NCI-H2171 treated with DMSO at 0.1 percent for 48 hours (cell line): ENCODE measurements at places on chromosomes 4 and X.

DNA sequence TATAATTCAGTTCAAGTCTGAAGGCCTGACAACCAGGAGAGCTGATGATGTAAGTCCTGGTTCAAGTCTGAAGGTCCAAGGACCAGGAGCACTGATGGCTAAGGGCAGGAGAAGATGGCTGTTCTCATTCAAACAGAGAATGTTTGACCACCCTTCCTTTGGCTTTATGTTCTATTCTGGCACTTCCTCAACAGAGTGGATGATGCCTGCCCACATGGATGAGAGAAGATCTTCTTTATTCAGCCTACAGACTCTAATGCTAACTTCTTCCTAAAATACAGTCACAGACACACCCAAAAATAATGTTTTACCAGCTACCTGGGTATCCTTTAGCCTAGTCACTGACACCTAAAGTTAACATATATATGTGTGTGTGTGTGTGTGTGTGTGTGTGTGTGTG lies 25.6 kb upstream of the IRF2 start:
- no peak for DNase-seq

GRCh38 chr4:7890635-7891393 lies 48.8 kb downstream of the AFAP1 start:
- DNase-seq: peak; percentile 57

- no peak for DNase-seq
Measured at GRCh38 chrX:2592279-2592678, 91.5 kb upstream of the DHRSX start.

DNA sequence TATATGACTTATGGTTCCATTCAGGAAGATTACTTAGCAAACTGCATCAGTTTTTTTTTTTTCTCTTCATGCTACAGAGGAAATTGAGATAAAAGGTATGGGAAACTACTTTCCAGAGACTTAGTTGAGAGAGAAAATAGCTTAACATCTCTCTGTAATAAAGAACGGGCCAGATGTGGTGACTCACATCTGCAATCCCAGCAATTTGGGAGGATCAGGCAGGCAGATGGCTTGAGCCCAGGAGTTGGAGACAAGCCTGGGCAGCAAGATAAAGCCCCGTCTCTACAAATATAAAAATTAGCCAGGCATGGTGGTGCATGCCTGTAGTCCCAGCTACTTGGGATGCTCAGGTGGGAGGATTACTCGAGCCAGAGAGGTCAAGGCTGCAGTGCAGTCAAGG lies 271.2 kb upstream of the TENM3 start:
- DNase-seq: no peak

GRCh38 chr4:13912966-13913365 lies 285.4 kb upstream of the BOD1L1 start:
- DNase-seq: no peak

DNA sequence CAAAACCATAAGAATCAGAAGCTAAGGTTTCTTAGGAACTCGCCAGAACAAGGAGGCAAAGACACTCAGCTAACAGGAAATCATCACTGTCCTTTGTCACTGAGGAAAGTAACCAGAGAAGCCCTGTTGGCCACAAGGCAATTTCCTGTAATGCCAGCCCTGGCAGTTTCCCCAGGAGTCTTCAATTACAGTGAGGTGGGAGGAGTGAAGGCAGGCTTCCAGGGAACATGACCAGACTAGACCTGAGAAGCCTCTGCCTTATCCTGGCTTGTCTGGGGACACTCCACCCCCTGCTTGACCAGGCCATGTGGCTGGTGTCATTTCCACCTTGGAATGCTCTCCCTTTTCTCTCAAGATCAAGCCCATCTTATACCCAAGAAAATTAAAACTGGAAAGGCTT lies 125.3 kb downstream of the COL4A6 start:
- peak; percentile 76 for DNase-seq

DNA sequence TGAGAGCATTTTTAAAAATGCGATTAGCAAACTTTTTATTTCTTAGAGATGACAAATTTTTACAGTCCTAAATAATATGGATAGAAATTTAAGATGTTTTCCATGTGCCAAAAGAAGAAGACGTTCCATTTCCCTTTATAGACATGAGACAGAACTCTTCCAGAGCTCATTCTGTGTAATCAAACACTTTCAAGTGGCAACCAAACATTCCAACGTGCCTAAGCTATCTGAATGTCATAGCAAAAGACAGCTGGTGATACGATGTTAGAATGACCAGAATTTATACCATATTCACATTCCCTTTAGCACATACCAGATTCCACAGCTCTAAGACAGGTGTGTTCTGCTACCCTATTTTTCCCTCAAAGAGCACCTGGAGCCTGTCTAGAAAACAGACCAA lies 133.2 kb downstream of the ENOX2 start:
- no peak for DNase-seq

GRCh38 chrX:349702-350101 lies 31.1 kb upstream of the GTPBP6 start:
- no peak for DNase-seq

GRCh38 chrX:73563738-73564068 lies 706 bp downstream of the CHIC1 start:
- no peak for DNase-seq

- DNase-seq: no peak
Measured at GRCh38 chrX:80747832-80748231, 61.8 kb downstream of the BRWD3 start.

GRCh38 chr4:1294891-1295290 lies 5.2 kb downstream of the MAEA start:
- DNase-seq: no peak

- no peak for DNase-seq
Measured at GRCh38 chrX:132802033-132802432, 156.4 kb downstream of the HS6ST2 start.

DNA sequence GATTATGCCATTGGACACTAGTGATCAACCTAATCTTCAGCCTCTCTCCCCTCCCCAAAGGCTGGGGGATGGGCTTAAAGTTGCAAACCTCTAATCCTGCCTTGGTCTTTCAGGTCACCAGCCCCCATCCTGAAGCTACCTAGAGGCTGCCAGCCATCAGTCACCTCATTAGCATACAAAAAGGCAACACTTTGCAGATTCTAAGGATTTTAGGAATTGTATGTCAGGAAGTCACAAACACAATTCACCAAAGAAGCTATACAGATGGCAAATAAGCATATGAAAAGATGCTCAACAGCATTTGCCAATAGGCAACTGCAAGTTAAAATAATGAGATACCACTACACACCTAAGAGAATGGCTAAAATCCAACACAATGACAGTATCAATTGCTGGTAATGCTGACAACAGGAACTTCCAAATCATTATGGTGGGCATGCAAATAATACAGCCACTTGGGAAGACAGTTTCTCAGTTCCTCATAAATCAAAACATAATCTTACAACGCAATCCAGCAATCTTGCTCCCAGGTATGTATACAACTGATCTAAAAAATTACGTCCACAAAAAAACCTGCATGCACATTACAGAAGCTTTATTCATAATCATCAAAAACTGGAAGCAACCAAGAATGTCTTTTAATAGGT lies 9.0 kb upstream of the PIM2 start:
- no peak for DNase-seq

DNA sequence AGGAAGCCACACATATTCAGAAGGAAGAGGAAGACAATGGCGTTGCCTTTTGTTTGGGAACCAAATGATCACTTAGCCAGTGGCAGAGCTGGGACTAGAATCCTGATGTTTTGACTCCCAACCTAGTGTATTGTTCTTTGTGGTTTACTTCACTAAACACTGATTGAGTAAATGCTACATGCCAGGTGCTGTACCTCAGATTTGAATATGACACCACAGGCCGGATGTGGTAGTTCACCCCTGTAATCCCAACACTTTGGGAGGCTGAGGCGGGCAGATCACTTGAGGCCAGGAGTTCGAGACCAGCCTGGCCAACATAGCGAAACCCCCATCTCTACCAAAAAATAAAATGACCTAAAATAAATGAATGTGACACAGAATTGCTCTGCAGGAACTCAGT lies 8.4 kb downstream of the NDUFA1 start:
- no peak for DNase-seq

- DNase-seq: no peak
Measured at GRCh38 chr4:102772738-102773340, 12.1 kb upstream of the MANBA start.

DNA sequence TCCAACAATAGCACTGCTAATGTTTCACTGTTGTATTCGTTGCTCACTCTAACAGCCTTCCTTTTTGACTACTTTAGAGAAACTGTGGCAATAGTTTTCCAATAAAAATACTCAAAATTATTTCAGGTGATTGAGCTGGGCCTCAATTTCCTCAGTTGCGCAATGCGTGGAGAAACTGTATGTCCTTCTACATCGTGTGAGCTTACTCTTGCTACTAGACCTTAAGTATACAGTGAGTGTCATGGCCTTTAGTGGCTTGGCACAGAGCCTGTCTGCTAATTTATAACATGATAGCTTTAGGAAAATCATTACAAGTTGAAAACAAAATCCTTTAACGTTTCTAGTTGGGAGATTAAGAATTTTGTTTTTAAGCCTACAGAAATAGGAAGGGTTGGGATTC lies 114.5 kb downstream of the COL4A6 start:
- DNase-seq: no peak

DNA sequence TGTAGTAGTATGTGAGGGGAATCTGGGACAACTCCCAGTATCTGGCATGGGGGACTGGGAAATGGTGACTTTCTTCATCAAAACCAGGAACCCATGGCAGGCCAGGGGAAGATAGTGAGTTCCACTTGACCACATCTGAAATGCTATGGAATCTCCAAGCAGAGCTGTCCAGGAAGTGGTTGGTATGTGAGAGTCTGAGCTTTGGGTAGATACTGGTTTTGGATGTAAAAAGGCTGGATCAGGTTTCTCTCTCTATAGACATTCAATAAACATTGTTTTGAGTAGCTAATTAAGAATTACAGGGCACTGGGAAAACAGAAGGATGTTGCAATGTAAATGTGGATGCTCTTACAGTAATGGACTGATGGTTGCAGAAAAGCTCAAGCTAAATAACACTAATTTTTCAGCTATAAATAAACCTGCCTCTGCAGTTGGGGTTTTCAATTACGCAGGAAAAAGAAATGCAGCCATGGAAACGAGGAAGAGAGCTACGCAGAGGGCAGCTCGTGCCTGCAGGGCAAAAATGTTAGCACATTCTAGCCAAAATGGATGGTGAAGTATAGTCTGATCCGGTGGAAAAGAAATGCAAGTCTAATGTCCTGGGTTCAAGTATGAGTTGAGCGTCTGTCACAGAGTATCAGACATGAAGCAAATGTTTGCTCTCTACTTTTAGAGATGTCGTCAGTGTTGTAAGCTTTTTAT lies 13.4 kb upstream of the CHRNA9 start:
- no peak for DNase-seq

DNA sequence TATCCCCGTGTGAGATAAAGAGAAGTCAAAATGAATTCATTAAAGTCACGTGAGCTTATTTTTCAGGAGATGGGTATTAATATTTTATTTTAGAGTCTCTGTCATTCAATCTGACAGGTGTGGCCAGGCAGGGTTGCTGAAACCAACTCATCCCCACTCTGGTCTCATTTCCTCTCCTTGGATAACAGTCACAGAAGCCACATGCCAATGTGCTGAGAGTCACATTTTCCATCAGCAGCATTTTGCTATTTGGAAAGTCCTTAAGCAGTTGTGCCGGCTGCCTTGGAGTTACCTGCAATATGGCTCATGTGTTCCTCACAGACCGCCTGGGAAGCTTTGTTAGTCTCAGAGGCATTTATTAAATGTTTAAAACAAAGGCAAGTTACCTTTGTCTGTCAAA lies 302.3 kb downstream of the DCHS2 start:
- no peak for DNase-seq

DNA sequence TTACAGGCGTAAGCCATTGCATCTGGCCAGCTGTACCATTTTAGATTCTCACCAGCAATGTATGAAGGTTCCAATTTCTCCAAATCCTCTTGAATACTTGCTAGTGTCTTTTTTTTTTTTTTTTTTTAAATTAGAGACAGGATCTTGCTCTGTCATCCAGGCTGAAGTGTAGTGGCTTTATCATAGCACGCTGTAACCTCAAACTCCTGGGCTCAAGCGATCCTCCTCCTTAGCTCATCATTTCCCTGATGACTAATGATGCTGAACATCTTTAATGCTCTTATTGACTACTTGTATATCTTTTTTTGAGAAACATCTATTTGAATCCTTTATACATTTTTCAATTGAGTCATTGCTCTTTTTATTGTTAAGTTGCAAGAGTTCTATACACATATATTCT lies 40.3 kb downstream of the HDAC8 start:
- no peak for DNase-seq

- no peak for DNase-seq
Measured at GRCh38 chr4:106594291-106594952, 225.8 kb upstream of the GIMD1 start.

DNA sequence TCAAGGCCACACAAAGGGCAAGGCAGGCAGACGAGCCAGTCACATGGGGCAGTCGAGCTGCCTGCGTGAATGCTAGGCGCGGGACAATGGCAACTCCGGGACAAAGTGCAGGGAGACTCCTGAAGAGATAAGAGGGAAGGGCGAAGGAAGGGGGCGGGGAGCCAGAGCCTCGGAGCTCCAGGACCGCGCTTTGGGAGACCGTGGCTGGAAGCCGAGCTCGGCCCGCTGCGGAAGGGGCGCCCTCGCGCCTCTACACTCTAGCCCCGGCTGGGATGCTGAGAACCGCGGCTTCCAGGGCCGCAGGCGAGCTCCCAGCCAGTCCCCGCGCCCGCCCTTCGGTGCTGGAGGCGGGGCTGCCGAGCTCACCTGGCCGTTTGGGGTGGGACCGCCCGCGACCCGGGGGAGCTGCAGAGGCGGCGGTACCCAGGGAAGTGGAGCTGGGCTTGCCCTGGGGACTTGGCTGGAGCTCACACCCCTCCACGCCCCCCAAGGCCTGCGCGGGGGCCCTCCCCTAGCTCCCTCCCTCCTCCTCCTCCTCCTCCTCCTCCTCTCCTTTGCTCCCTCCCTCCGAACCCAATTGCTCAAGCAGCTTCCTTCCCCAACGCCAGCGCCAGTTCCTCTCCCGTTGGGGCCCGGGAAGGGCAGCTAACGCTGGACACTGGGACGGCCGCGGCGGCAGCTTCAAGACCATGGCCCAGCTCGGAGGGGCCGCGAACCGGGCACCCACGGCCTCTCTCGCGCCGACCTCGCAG lies at the start of gene SOWAHD:
Gene SOWAHD, plus strand, starts transcription at position 610 of the 752 bp plus-strand sequence. Its CDS starts 80 bp downstream, at position 690.
- DNase-seq: peak; percentile 16

DNA sequence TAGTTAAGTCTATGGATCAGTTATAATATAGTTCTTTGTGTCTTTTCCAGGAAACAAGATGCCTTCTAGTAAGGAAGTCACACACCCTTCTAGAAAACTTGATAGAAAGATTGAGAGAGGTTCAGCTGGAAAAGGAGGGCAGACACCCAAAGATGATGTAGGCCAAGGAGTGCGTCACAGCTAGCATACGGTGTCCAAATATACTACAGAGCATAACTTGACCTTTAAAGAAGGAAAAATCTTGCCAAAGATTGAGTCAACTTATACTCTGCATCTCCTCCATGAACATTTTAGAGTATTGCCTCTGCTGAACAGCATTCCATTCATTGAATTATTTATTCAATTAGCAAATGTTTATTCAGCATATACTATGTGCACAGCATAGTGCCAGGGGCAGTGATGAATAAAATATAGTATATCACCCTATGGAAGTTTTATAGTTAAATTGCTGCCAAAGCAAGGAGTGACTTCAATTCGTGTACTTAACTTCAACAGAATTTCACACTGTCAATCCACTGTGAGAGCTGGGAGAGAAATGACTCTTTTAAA lies 51.9 kb upstream of the SLC6A14 start:
- no peak for DNase-seq

- DNase-seq: no peak
Measured at GRCh38 chr4:24928708-24929107, 15.9 kb upstream of the CCDC149 start.

GRCh38 chr4:115360431-115360830 lies 247.0 kb upstream of the NDST4 start:
- DNase-seq: no peak

GRCh38 chr4:79852305-79852730 lies 220.7 kb downstream of the ANTXR2 start:
- DNase-seq: no peak
